ENCODE measurements at places on chromosomes 7 and 10. TPM values are rescaled to one million over a fixed set of nuclear protein-coding genes. Genes with fewer than 3 reads are reported as not detected.

The DKK1 gene
- 9.9 TPM for total RNA-seq

The COL26A1 gene
- 47.0 TPM for total RNA-seq

The LLCFC1 gene
- total RNA-seq, result not detected

- H3K4me1 ChIP-seq, result no peaks in the 10 kb centered on the region
- peak; percentile 91 for DNase-seq
- H3K27ac ChIP-seq, result peak overlapping the region; percentile 91
Measured at GRCh38 chr7:75639071-75639885, 99.5 kb downstream of the HIP1 start.

DNA sequence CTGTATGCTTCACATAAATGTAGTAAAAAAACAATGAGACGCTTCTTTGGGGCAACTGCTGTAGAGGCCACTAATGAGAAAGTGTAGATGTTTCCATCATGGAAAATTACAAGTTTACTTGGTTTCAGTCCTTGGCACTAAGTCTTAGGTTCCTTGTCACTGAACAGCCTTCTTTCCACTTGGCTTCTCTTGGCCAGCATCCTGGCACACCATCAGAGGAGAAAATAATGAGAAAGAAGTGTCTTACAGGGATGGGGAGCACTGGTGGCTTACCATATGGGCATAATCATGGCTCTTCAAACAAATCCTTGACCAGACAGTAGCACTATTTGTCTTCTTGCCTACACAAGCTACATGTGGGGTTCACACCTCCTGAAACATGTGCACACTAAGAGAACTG lies 22.5 kb upstream of the SH3PXD2A start:
- no peaks in the 10 kb centered on the region for H3K36me3 ChIP-seq
- no peak overlapping the region for H3K4me3 ChIP-seq
- H3K27me3 ChIP-seq, result no peaks in the 10 kb centered on the region
- no peaks in the 10 kb centered on the region for H3K4me1 ChIP-seq
